ENCODE measurements at places on chromosomes 12 and 14.

- peak; percentile 74 for DNase-seq
These were observed 25.2 kb downstream of the KRT8 start for GRCh38 chr12:52879394-52880351.

GRCh38 chr14:91113829-91114078, at the start of gene DGLUCY:
TSS of gene DGLUCY (plus strand) at chr14:91114073. CDS start at chr14:91160295, 46,222 bp downstream.
- peak; percentile 73 for DNase-seq

- no peak for DNase-seq
These were observed 107.0 kb upstream of the RBM19 start for GRCh38 chr12:114073076-114073475.

DNA sequence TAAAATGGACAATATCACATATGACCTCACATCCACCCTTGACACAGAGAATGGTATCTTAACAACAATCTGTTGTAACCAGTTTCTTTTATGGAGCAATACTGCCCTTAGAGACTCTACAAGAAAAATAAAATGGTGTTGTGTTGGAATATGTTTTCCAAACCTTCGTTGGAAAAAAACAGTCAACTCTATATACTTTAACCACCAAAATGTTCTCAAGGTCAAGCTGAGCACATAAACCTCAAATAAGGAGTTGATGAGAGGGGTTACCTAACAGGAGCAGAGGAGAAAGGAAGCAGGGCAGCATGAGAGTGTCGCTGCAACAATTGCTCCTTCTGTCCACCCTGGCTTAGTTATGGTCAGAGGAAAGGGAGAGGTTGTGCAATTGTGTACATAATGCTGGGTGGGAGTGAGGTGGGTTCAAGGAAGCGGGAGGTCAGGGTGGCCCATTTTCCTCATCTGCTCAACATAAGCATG, 179.2 kb upstream of the BMP4 start:
- DNase-seq, result no peak

DNA sequence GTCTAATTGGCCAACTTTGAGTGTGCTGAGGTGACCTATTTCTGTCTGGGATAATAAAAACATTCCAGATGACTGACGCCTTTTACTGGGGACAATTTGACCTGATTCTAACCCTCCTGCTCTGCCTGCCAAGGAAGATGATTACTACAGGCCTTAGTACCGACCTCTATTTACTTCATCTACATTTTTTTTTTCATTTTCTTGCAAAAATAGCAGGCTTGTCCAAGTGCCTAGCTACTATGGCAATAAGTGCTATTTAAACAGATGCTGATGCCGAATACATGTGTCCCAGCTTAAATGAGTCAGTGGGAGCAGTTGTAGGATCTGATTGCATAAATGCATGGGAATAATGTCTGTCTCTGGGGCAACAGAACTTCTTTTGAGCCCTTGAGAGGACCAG, 254.3 kb downstream of the RGS6 start:
- no peak for DNase-seq

DNA sequence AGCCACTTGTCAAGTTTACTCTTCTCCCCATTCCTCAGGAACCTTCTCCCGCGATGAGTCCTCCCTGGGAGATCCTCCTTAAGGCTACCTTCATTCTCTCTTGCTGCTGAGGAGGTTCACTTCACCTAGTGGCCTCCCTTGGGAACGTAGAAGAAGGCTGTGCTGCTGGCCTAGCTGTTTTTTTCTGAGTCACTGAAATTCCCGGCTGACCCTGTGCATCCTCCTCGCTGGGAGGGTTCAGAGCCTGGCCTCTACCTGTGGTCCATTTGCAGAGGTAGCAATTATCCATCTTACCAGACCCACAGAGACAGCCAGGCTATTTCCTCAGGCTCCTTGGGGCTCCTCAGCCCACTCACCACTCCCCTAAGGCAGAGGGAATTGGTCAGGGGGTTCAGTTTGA, 4.6 kb downstream of the KRT82 start:
- no peak for DNase-seq

- no peak for DNase-seq
These were observed 47.8 kb upstream of the KIF21A start for GRCh38 chr12:39490500-39491282.

DNA sequence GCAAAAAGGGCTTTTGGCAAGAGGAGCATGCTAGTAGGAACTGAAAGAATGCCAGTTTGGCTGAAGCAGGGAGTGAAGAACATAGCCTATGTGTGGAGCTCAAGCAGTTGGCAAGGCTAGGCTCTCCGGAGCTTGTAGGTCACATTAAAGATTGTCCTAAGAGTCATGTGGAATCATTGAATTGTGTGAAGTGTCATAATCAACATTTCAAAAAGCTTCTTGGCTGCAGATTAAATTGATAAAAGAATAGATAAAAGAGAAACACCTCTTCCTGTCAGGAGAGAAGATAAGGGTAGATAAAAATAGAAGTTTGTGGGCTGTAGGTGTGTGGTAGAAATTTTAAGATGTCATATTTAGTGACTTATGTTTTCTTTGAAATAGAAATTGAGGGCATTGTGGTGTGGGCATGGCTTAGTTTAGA, 36.1 kb downstream of the CPSF6 start:
- no peak for DNase-seq

- DNase-seq, result no peak
These were observed 26.5 kb upstream of the RCOR1 start for GRCh38 chr14:102565959-102566358.

GRCh38 chr12:3662521-3662921, 90.4 kb downstream of the CRACR2A start:
- no peak for DNase-seq

DNA sequence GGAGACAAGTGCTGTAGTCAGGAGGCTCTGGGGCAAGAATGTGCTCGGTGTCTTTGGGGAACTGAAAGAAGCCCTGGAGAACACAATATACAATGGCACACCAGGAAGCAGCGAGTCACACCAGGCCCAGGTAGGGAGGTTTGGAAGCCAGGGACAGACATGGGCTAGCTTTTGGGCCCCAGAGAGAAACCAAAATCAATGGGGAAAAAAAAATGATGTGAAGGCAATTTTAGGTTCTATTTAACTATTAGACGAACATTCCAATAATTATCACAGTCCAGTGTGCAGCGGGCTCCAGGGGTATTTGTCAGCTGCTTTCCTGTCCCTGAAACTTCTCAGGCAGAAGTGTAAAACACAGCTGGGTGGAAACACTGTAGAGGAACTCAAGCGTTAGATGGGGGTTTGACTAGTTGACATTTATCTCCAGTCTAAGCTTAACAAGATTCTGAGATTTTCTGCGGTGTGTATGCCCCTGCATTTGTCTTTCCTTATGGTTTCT, 21.8 kb upstream of the EGLN3 start:
- no peak for DNase-seq

DNA sequence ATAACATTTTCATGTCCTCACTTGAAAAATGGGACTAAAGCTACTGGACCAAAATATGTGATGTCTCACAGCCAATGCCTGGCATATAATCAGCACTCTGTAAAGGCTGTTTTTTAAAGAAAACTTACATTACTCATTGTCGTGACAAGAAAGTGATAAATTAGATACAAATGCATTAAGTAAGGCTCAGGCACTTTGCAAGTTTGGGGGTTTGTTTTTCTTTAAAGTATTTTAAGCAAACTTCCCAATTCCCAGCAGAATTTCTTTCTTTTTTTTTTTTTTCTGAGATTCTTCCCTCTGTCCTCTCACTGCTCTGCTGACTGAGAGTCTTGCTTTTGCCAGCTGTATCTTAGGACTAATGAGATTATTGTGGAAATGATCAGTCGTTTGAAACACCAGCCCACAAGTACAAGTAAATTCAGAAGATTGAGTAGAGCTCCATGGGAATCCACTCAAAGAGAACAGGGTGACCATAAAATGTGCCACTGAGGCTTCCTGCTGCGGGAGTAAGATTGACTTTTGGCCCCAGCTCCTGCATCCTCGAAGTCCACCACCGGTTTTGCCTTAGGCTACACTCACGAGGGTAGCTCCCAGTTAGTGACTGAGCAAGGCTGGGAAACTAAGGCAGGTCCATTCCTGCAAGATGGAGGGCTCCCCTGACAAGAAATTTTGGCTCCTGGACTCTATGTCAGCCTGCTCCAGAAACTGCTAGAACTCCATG, 82.8 kb downstream of the TMTC1 start:
- no peak for DNase-seq

GRCh38 chr12:15846887-15847286, 35.3 kb upstream of the STRAP start:
- no peak for DNase-seq

DNA sequence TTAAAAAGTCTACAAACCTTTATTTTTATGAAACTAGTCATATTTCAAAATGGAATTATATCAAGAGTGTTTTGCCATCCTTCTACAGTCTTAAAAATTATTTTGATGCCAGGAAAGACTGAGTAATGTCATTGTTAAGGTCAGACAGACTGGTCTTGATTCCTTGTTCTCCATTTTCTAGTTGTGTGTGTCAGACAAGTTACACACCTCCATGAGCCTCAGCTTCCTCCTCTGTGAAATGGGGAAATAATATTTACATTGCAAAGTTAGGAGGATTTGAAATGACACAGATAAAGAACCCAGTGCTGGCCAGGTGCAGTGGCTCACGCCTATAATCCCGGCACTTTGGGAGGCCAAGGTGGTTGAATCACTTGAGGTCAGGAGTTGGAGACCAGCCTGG, 47.4 kb upstream of the ELK3 start:
- DNase-seq, result no peak

DNA sequence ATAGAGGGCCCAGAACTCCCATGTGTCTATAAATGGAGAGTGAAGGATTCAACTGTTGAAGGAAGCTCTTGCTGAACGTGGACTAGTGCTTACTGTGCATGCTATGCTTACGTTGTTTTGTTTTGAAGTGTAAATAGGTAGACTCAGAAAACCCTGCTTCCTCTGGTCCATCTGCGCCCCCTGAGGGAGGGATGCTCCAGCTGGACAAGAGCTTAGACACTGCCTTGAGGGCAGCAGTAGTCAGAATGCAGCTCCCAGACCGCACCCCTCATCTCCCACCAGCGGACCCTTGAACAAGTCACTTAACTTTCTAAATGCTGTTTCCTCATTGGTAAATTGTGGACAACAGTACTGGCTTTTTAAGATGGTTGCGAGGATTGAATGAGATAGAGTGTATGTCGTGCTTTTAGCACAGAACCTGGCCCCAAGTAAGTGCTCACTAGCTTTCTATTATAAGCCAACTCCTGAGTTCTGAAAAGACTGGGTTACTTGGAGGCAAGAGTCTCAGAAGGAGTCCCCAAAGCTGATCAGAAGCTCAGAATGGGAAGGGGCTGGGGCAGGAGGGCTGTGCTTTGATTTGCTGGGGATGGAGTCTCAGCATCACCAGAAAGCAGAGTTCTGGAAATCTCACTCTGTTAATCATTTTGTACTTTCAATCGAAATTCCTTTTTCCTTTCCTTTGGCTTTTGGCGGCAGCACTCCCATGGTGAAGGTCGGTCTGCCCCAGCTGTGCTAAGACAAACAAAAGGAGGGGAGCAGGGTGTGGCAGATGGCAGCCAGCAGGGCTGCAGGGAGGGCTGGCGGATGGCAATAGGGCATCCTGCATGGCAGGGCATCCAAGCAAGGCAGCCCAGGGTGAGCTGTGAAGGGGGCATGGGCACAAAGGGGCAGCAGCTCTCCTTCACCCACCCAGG, 15.6 kb downstream of the AGAP2 start:
- peak; percentile 16 for DNase-seq

GRCh38 chr12:40515041-40515816, 177.0 kb upstream of the CNTN1 start:
- peak; percentile 20 for DNase-seq

- no peak for DNase-seq
These were observed 722 bp downstream of the FAM234B start for GRCh38 chr12:13044906-13045299.

DNA sequence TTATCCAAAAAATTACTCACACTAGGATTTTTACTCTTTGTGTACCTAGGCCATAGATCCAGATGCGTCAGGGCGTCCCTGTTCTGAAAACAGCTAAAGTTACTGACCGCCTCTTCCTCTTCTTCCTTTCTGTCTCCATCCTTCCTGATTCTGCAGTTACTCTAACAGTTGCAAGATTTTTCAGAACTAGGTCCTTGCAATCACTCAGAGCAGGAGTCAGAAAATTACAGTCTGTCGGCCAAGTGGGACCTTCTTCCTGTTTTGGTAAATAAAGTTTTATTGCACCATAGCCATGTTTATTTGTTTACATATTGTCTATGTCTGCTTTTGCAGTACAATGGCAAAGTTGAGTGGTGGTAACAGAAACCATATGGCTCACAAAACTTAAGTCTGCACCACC, 25.6 kb upstream of the FGF6 start:
- DNase-seq, result no peak

GRCh38 chr14:101333335-101334280, 227.7 kb upstream of the DIO3 start:
- DNase-seq, result no peak

- no peak for DNase-seq
These were observed 60.7 kb downstream of the CLMN start for GRCh38 chr14:95258754-95259593.

DNA sequence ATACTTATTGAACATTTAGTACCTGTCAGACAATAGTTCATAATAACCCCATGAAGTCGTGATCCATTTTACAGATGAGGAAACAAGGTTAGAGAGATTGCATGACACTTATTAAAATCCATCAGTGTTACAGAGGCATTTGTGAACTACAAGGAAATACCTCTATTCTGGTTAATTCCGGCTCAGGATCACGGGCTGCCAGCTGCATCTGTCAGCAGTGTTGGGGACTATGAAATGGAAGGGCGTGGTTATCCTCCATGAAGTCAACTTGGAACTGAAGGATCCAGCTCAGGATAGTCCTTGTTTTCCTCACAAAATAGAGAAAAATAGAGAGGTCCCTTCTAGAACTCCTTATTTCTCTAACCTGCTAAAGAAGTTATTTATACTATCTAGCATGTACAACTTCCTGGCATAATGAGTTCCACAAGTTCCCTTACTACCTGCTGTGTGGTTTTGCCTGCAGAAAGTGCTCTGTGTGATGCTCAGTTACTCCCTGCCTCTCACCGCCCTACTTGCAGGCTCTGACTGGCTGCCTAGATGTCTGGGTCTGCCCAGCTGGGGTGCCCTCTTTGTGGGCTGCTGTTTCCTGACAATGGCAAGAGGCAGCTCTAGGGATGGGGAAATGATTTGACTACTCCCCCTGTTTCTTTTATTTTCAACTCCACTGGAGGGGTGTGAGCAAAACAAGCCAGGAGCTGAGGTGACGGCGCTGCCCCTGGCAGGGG, 36.8 kb downstream of the PLXNC1 start:
- no peak for DNase-seq
